ENCODE measurements at places on chromosomes 16 and 17. TPM values are rescaled to one million over a fixed set of nuclear protein-coding genes. Genes with fewer than 3 reads are reported as not detected.
A peak's percentile ranks its signal among the peaks of the same experiment; 100 is the strongest.

DNA sequence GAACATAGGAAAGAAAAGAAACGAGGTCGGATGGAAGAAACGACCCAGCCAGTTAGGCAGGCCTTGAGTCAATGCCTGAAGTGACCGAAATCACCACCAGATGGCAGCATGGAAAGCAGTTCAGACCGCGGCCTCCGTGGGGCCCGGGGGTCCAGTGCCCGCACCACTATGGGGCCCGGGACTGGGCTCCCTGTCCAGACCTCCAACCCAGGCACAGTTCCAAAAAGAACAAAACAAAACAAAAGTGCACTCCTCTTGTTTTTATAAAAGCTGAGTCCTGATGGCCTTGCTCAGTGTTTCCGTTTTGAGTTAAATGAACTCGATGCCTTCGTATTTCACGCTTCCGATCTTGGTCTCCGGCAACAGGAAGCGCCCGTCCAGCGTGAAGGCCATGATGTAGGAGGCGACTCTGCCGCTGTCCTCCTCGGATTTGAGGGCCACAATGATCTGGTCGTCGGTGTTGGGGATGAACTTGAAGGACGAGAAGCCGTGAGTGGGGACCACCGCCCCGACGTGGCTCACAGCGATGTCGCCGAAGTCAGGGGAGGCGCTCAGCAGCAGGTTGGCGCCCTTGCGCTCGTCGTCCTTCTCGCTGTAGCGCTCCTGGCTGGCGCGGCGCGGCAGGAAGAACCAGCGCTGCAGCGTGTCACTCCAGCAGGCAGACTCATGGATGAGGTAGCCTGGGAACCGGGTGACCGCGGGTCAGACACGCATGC lies 13.7 kb upstream of the LGALS3BP start:
- peak; percentile 79 for DNase-seq

DNA sequence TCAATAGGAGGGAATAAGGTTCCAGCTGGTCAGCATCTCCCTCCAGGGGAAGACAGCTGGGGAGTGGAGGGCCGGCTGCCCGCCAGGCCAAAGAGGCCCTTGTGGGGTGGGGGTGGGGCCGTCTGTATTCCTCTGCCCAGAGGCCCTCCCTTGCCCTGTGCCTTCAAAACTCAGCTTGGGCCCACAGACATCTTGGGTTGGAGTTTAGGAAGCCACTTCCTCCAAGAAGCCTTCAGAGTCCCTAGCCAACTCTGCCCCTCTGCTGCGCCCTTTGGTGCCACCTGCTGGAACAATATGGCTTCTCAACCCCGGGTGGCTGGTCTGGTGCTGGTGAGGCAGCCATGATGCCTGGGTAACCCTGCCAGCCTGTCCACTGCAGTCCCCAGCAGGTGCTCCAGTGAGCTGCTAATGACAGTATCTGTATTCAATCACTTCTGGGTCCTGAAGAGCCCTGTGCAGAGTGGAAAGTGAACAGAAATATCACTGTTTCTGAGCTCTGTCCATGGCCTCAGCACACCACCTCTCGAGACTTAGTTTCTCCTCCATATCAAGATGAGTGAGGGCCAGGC lies 16.7 kb downstream of the HSD11B2 start:
- DNase-seq, result peak; percentile 59

ALOXE3 gene
- not detected for total RNA-seq

GRCh38 chr17:46771561-46772474 lies 46.7 kb downstream of the WNT3 start:
- DNase-seq, result no peak

GRCh38 chr17:10608244-10608643 lies 48.9 kb downstream of the MYH3 start:
- no peak for DNase-seq

GRCh38 chr16:62060089-62060488 lies 23.9 kb upstream of the CDH8 start:
- DNase-seq, result no peak

DNA sequence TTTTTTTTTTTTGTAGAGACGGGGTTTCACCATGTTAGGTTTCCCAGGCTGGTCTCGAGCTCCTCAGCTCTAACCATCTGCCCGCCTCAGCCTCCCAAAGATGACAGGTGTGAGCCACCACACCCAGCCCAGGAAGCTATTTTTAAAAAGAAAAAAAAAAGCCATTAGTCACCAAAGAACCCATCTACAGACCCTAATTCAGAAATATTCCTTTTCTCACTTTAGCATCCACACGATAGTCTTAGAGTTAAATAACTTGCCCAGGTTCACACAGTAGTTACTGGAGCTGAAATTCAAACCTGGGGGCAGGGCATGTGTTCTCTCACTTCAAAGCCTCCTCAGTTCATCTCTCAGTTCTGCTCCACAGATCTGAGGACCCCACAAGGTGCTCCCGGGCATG lies 70.3 kb upstream of the NOL11 start:
- no peak for DNase-seq

GRCh38 chr16:85413691-85414663 lies 199.1 kb upstream of the GSE1 start:
- no peak for DNase-seq

DNA sequence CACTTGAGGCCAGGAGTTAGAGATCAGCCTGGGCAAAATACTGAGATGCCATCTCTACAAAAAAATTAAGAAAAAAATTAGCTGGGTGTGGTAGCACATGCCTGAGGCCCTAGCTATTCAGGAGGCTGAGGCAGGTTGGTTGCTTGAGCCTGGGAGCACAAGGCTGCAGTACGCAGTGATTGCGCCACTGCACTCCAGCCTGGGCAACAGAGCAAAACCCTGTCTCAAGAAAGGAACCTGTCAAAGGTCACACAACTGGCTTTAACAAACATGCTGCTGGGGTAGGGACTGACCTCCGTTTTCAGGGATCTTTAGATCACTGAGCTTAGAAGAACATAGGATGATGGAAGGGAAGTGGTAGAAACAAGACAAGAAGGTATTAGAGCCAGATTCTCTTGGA lies 95.0 kb downstream of the IRX3 start:
- no peak for DNase-seq

GRCh38 chr17:14057591-14057990 lies 11.7 kb upstream of the COX10 start:
- no peak for DNase-seq

IRX3 gene
- 15.9 TPM for total RNA-seq

CIBAR2 gene
- not detected for total RNA-seq

- DNase-seq, result peak; percentile 90
Observed at GRCh38 chr17:39153599-39154051, 2.2 kb upstream of the PLXDC1 start.

HOXB3 gene
- 1.5 TPM for total RNA-seq

DNA sequence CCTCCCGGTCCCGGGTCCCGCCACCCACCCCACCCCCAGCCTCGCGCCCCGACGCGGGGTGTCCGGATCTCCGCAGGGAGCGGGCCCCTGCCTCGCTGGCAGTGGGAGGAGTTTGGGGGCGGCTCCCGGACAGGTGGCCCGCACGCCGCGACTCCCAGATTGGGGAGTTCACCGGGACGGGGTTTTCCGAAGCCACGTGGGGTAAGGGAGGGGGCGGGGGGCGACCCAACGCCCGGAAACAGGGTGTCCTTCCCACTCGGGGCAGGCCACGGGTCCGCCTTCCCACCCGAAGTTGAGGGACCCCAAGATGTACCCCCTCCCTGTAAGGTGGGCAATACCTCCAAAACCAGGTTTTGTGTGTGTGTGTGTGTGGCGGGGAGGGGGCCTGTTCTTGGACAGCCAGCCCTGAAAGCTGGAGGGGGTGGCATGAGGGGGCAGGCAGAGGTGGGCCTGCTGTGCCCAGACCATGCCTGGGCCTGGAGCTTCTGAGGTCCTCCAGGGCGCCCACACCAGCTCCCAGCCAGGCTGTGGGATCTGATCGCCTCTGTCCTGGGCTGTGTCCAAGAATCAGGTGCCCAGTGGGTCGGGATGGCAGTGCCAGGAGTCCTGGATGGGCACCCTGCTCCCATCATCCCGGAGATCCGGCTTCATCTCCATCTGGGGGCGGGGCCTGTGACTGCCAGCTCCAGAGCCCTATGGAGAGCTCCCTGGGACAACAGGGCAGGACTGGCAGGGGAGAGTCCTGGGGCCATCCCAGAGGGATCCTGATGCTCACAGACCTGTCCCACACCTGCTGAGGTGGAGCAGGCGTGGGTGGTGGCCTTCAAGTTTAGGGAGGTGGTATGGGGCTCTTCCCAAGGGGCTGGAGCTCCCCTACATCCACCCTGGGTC lies 767 bp downstream of the SYNGR2 start:
- DNase-seq, result peak; percentile 89

DPEP2 gene
- not detected for total RNA-seq

DNA sequence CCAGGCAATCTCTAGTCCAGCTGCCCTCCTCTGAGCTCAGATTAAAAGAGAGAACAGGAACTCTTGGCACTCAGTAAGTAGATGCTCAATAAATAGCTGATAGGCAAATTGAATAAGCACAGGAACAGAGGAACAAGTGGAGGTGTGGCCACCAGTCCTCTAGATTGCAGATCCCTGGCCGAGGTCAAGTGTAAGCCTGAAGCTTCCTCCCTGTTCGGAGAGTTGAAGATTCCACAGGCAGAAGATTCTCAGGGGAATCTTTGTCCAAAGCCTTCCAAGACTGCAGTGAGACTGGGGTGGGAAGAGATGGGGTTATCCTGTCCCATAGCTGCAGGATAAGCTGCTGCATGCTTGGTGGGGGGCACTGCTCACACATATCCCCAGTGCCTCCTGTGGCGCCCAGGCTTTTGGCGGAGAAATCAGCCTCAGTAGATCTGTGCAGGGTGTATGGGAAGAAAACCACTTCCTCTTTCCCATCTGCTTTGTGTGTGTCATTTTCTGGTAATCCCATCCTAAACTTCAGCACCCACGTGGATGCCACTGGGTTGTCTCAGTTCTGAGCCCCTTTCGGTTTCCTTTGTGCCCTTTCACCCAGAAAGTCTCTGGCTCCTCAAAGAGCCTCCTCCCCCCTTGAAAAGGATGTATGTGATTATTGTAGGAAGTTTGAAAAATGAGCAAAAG lies 12.1 kb downstream of the CD300A start:
- DNase-seq, result no peak

ZNF668 gene
- 9.3 TPM for total RNA-seq

DNA sequence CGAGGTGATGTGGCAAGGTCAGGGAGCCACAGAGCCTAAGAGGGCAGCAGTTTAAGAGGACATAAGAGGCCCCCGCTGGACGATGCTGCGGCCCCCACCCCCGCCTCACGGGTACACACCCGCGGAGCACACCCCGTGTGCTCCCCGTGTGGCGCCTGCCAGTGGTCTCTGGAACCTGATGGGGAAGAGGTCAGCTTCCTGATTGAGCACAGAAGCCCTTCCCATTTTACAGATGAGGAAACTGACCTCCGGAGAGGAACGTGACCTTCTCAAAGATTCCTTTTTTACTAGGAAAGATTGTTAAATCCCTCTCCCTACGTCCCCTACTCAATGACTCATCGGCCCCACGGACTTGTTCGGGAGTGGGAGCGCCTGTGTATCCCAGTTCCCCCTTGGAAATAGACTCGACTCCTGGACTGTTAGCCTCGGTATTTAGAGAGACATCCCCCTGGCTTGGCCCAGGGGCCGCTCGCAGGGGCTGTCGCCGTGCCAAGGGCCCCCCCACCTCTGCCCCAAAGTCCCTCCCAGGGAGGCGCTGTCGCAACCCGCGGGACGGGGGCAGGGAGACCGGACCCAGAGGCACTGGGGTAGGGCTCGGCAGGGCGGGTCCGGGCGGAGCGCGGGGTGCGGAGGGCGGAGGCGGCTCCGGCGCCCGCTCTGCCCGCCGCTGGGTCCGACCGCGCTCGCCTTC lies at the start of gene ABCC3:
Gene ABCC3 (plus strand): TSS at position 658 of the 691 bp plus-strand sequence. CDS start 56 bp downstream, outside the sequence.
- DNase-seq, result no peak

DNA sequence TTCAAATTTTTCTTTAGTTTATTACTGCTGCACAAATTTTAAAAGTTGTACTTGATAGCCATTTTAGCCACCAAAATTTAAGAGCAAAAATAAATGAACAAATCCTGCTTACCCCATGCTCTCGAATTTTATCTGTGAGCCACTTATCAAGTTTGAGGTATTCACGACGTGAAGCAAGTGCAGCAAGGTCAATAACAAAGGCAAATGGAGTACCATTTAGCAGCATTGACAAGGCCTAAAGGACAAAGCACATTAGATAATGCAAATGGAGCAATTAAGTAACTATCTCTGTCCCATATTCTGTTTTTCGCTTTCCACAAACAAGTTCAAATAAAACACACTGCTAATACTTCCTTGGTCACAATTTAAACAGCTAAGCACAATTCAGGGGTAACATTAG lies 54.7 kb downstream of the CNOT1 start:
- no peak for DNase-seq

DNA sequence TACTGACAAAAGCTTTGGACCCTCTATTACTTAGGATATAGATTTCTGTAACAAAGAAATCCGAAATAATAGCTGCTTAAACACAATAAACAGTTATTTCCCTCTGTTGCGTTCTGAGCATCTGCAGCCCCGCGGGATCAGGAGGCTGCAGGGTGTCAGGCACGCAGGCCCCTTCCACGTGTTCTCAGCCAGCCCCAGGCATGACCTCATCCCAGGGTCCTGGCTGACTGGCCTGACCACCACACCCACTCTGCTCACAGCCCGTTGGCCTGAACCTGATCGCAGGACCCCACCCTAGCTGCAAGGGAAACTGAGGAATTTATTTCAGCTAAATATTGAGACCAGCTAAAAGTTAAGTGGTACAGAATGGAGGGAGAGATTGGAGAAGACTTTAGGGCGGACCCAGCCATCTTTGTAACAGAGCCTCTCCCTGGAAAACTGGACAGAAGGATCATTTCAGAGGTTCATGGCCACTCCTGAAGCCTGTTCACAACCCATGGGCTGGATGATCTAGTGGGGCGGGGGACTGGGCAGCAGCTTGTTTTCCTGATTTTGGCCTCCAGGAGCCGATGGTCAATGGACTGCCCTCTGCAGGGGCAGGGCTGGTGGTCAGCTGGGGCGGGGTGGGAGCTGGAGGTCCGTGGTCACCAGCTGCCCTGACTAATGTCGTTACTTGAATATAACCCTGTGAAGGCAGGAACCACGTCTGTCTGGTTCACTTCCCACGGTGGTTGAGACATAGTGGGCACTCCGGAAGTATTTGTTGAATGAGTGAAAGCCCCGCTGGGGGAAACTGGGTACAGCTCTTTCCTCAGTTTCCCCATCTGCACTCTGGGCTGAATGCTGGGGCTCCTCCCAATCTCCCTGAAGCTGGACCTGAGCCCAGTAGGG lies 10.9 kb downstream of the CETP start:
- no peak for DNase-seq

- no peak for DNase-seq
Observed at GRCh38 chr16:68403704-68404103, 44.6 kb downstream of the SMPD3 start.

DNA sequence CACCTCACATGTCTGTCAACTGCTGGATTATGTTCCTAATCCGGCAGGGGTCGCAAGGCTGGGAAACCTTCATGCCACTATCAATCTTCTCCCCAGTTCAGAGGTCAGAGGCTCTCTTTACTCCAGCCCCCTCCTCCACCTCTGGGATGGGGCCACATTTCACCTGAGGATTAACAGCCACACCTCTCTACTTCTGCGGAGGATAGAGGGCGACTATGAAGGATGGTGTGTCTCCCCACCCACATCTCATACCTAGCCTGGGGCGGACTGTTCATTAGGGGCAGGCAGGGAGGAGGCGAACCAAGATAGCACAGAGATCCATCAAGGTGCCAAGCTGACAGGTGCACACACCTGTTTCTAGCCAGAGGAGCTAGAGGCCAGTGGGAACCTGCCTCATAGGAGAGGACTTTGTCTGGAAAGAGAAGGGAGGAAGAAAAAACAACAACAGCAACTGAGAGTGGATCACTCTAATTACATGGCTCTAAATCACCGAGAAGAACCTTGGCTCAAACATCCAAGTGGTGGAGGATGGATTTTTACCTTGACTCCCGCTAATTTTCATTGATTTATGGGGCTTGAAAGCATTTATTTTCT lies 41.9 kb upstream of the SKAP1 start:
- DNase-seq, result no peak

All from SK-MEL-5 (cell line).